Fibroblast of the conjunctiva (primary cell): ENCODE measurements at places on chromosomes 5 and 9.

- no peak for DNase-seq
These were observed 220.2 kb downstream of the AGTPBP1 start for GRCh38 chr9:85521371-85522197.

GRCh38 chr5:148739023-148739422 is 84.7 kb upstream of the HTR4 start:
- no peak for DNase-seq

DNA sequence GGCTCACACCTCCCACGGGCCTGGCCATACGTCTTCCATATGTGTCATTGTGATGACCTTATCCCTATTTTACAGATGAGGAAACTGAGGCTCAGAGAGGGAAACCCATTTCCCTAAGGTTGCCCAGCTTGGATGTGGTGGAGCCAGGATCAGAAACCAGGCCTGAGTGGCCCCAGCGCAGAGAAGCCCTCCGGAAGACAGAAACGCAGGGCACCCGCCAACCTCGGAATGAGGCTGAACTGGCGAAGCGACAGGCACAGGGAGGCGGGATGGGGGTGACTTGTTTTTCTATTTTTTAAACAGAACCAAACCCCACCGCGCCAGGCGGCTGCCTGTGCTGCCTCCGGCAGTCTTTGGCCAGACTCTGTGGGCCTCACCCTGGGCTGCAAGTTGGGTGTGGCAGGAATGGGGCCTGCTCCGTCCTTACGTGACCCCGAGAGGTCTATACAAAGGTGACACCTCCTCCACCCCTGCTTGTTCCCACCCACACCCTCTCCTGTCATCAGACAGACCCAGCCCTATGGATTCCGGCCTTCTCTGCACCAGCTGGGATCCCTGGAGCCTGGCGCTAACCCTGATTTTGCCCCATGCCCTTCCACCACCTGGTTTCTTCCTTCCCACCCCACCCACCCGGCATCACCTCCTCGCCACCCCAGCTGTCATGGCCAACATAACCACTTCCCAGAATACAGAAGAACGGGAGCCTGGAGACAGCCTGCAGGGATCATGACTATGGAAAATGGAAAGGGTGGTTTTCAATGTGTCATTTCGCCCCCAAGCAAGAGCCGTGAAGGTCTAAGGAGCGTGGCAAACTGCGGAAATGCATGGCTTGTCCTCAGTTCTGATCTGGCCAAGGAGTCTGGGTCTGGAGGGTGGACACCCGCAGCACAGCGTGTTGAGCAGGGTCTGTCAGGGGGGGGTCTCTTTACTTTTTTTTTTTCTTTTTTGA is 23.6 kb downstream of the PLPP7 start:
- DNase-seq: no peak

DNA sequence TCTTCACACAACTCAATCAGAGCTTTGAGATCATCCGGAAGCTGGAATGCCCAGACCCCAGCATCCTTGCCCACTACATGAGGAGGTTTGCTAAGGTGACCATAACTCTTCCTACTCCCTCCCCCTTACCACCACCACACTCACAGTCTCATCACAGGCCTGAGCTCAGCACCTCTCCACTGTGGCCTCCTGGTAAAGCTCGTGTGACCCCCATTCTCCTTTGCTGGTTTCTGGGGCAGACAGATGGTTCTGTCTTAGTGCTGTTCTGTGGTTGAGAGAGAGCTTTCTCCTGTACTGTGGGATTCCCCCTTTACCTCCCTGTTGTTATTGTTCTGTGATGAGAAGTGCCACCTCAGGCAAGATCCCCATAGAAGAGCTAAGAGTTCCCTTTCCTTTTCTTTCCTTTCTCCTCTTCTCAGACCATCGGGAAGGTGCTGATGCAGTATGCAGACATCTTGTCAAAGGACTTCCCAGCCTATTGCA is 92.7 kb upstream of the RUSC2 start:
- DNase-seq: no peak

GRCh38 chr9:21801683-21802417 is 586 bp upstream of the MTAP start:
- DNase-seq: peak; percentile 46

GRCh38 chr5:28190011-28190410 is 1151.6 kb upstream of the CDH9 start:
- DNase-seq: no peak

DNA sequence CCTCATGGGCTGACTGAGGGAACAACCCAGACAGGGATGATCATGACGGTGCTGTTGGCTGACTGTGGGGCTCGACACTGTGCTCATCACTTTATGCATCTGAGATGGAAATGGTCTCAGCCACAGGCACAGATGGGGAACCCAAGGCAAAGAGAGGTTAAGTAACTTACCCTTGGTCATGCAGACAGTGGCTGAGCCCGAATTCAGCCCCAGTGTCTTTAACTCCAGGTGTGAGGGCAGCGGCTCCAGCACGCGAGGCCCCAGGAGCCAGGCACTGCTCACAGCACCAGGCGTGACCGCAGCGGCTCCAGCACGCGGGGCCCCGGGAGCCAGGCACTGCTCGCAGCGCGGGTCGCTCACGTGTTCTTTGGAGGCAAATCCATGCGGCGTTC is 45.3 kb upstream of the FCN1 start:
- DNase-seq: no peak

DNA sequence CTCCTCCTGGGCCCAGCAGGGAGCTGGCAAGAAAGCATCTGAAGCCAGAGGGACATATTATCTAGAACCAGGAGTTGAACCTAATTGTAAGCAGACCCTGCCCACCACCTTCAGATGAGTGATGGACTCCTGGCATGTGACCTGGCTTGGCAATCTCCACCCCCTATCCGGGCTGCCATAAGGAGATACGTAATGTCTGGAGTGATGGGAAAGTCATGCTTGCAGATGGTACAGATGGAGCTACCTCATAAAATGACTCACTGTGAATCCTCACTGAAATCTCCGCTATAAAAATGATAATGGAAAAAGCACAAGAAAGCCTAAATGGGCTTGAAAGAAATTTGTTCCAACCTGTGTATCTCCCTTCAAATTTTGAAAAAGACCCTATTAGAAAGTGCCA is 157.5 kb downstream of the DMRT2 start:
- no peak for DNase-seq

GRCh38 chr5:39360471-39361111 is 3.7 kb downstream of the C9 start:
- DNase-seq: no peak

DNA sequence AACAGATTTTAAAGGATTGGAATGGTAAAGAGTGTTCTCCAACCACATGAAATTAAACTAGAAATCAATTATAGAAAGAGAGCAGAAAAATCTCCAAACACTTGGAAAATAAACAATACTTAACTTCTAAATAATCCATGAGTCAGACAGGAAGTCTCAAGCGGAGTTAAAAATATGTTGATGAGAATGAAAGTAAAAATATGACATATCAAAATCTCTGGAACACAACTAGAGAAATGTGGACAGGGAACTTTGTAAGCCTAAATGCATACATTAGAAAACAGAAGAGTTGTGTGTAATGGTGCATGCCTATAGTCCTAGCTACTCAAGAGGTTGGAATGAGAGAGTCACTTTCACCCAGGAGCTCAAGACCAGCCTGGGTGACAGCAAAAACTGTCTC is 47.9 kb upstream of the ZNF618 start:
- DNase-seq: no peak

GRCh38 chr9:87518702-87519335 is 21.2 kb downstream of the DAPK1 start:
- DNase-seq: peak; percentile 36

GRCh38 chr5:127960270-127960691 is 123.3 kb upstream of the SLC12A2 start:
- no peak for DNase-seq

DNA sequence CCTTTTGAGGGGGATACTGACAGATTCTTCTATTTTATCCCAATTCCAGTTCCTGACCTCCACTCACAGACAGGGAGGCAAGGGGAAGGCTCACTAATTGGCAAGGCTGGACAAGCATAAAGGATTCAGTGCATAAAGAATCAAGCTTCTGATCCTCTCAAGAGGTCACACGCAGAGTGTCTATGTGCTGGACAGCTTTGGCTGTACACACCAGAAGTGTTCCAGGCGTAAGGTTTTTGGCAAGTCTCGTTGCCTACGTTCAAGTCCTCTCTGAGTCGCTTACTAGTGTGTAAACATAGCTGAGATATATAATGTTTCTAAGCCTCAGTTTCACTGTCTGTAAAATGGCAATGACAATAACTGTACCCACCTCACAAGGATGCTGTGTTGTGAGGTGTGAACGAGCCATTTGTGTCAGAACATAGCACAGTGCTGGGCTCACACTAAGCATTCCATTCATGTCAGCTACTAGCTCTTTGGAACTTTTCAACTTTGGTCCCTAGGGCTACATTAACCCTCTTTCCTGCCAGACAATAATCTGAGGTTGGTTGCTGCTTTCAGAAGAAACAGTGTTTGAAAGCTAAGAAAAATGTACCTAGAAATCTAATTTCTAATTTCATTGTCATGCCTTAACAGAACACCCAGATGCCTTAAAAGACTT is 52.1 kb downstream of the PALM2AKAP2 start:
- no peak for DNase-seq

- DNase-seq: no peak
These were observed 24.9 kb downstream of the AHRR start for GRCh38 chr5:346229-346935.

DNA sequence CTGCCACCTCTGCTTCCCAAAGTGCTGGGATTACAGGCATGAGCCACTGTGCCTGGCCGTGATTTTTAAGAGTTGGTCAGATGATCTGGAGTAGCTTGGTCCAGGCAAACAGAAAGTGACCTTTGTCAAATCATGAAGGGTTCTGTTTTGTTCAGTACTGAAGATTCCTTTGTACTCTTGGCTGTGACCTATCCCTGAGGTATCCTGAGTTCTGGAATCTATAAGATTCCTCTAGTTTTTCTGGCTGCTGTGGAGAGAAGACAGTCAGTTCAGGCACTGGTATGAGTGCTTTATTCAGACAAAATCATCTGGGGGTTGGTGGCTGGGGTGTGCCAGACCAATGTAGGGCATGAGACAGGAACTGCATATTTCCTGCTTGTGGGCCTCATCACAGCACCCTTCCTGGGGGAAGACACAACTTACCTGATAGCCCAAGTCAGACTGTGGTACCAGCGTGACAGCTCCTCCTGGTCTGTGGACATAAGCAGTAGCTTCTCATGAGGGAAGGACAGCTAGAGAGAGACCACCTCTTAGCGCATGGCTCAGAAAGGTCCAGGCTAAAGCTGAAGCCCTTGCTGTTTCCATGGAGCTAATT is 3.1 kb downstream of the ARHGEF39 start:
- DNase-seq: no peak

DNA sequence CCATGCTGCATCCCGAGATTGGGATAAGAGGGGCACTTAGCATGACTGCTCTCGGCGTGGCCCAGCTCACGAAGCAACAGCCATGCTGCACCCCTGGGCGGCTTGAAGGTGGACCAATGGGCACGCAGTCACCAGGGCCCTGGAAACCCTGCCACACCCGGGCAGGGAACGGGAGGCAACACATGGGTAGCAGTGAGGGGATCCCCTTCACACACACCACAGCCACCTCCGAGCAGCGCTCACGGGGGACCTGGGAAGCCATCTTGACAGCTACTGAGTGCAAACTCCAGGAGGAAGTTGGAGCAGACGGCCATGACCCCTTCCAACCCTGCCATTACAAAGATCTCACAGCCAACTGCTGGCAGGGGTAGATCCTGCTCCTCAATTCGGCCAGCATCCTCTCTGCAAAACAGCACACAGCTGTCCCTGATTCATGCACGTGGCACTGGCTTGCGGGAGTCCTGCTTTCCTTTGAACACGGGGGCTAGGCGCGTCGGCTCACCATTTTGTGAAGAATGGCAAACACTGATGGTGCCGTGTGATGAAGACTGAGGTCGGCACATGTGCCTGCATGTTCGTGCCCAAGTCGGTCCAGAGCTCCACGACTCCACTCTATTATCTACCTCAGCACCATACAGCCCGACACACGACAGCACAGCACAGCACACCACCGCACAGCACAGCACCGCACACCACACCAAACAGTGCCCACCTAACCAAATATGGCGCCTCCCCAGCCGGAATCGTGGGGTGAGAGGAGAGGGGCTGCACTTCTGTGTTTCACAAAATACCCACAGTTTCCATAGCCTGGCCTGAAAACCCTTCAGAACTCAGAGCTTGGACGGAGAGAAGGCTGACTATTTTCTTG is 5.0 kb downstream of the UBAC1 start:
- DNase-seq: no peak

DNA sequence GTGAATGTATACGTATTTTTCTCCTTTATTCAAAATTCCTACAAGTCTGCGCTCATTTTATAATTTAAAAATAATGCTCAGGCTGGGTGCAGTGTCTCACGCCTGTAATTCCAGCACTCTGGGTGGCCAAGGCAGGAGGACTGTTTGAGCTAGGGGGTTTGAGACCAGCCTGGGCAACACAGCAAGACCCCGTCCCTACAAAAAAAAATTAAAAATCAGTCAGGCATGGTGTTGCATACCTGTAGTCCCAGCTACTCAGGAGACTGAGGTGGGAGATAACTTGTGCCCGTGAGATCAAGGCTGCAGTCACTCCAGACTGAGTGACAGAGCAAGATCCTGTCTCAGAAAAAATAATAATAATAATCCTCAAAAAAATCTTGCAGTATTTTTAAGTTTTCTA is 7.8 kb downstream of the UIMC1 start:
- no peak for DNase-seq

DNA sequence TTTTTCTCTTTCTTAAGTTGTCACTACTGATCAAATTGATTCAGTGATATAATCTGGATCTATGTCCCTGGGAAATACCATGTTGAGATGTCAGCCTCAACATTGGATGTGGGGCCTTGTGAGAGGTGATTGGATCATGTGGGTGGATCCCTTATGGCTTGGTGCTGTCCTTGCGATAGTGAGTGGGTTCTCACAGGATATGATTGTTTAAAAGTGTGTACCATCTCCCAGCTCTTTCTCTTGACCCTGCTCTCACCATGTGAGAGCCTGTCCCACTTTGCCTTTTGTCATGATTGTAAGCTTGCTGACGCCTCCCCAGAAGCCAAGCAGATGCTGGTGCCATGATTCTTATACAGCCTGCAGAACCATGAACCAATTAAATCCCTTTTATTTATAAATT is 68.6 kb downstream of the ST8SIA4 start:
- no peak for DNase-seq
